ENCODE measurements at places on chromosomes 3 and 15.

DNA sequence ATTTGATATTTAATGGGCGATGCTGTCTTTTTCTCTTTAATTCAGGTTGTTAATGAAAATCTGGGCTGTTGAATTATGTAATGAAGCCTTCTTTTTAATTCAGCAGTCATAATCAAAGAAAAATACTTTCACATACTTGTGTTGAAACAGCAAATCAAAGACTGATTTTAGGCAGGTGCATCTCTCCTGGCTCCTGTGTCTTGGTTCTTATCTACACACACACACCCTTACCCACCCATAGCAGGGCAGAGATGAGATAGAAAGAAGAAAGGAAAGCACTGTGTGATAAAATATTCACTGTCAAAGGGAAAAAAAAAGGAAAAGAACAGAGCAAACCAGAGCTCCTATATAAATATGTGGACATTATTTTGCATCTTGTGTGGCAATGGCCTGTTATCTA lies 130.6 kb upstream of the CGNL1 start:
- DNase-seq = no peak

- DNase-seq = peak; percentile 35
Observed at GRCh38 chr3:160564258-160564911, 986 bp downstream of the KPNA4 start.

- DNase-seq = no peak
Observed at GRCh38 chr3:38984731-38985130, 67.0 kb downstream of the SCN11A start.

DNA sequence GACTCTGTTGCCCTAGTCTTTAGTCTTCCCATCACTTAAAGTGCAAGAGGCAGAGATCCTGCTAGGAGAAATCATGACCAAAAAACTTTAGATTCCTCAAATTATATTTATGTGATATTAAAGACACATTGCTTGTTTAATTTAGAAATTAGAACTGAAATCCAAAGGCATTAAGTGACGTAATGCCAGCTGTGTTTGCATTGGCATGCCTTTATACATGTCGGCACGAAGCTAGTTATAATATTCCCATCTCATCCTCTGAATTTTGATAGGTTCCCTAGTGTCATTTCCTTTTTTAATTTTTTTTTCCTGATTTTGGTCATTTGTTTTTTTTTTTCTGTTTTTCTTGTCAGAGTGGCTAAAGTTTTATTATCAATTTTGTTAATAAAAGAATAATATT lies 203.5 kb upstream of the ZBTB20 start:
- DNase-seq = no peak

DNA sequence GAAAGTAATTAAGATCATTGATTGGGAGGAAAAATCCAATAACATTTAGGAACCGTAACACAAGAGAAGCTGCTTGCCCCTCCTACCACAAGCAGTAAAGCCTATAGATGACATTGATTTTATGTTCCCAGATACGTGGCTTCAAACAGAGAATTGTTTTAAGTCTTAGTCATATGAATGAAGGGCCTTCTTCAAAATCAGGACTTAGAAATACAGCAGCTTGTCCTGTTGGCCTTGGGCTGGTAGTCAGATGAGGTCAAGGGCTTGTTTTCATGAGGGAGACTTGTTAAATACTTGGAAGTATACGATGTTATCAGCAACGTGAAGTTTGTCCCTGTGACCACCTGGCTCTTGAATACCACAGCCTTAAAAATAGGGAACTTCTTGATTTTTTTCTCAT lies 114.4 kb downstream of the VGLL4 start:
- DNase-seq = no peak

DNA sequence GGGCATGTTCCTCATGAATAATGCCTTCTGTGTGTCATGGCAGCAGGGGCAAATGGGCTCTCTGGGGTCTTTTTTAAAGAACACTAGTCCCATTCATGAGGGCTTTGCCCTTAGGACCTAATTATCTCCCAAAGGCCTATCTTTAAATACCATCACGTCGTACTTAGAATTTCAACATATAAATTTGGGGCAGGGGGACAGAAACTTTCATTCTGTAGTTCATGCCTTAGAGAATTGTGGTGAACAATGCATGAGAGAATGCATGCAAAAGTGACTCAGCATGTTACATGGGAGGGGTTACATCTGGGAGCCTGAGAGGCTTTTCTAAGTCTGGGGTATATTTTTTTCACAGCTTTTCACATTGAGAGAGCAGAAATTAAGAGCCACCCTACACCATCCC lies 208.5 kb upstream of the ROPN1 start:
- no peak for DNase-seq

DNA sequence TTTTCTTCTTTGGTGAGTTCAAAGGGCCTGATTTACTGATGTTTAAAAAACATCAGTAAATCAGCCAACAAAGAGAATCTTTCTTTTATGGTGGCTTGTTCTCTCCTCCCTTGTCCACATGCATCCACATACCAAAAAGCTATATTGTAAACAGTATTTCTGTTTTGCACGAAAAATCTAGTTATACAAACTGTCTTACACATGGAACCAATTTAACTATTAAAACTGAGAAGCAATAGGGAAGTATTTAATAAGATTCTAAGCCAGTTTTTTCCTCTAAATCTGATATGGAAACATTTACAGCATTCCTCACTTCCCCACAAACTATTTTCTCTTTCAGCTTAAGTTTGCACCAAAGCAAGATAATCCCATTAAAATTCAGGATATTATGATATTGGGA lies 110.8 kb upstream of the ICE2 start:
- no peak for DNase-seq

- no peak for DNase-seq
Observed at GRCh38 chr15:57288926-57289580, 87.3 kb upstream of the CGNL1 start.

- DNase-seq = no peak
Observed at GRCh38 chr3:29240248-29240647, 40.6 kb upstream of the RBMS3 start.

- no peak for DNase-seq
Observed at GRCh38 chr15:45550436-45550835, 27.9 kb upstream of the SLC30A4 start.

DNA sequence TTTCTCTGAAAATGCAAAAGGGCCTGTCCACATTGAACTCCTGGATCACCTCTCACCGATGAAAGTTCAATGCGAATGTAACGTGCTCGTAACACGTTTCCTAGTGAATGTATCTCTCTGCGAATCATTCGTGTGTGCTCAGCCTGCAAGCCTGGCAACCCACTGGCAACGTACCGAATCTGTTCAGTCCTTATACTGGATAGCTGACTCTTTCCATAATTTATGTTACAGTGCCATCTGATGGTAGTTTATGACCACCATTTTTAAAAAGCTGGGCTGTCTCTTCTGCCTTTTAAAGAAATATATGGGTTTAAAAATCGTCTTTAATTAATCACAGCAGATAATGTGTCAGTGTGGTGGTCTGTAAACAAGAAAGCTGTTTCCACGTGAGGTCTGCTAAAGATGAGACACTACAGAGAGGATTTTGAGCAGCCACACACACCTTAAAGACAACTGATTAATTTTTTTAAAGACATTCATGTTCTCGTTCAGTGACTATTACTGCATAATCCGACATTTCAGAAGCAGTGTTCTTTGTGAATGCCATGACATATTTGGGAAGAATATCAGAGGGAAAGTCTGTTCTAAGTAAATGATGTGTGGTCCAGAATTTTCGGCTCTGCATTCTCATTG lies 69.4 kb upstream of the FOXP1 start:
- DNase-seq = peak; percentile 84

DNA sequence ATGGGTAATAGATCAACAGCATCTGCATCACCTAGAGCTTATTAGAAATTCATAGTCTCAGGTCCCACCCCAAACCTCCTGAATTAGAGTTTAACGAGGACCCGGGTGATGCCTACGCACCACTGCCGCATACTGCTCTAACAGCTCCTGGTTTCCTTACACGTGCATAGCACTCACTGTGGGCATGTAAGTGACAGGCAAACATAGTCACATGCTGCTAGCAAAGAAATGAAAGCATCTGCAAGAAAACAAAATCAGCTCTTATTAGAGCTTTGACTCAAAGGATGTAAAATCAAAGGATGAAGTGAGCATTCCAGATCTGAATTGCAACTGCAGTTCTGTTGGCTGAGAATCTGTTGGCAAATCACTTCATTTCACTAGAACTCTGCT lies 19.1 kb upstream of the RIOX2 start:
- DNase-seq = peak; percentile 6

GRCh38 chr3:170773682-170774425 lies 96.1 kb downstream of the RPL22L1 start:
- DNase-seq = no peak

DNA sequence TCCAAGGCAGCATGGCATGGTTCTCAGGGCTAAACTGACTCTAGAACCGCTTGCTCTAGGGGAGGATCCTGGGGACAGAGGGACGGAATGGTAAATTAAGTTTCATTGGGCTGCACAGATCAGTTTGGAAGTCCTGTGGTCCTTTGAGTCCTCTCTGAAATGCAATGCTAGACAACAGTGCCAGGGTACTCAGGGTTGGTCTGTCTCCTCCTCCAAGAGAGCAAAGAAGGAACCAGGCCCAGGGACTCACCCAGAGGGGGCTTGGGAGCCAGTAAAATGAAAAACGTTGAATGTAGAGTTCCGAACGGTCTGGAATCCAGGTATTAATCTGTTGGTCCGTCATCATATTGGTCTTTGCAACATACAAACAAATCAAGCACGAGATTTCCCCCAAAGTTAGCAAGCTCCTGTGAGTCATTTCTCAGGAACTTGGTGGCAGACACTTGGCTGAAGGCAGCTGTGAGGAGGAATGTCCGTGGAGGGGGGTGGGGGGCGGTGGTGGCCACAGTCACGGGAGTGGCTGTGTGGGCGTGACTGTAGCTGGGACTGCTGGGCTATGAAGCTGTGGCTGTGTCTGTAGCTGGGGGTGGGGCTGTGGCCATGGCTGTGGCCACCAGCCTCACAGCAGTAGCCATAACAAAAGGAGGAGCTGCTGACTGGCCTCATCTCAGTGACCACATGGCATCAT lies 361.0 kb downstream of the SHQ1 start:
- no peak for DNase-seq

DNA sequence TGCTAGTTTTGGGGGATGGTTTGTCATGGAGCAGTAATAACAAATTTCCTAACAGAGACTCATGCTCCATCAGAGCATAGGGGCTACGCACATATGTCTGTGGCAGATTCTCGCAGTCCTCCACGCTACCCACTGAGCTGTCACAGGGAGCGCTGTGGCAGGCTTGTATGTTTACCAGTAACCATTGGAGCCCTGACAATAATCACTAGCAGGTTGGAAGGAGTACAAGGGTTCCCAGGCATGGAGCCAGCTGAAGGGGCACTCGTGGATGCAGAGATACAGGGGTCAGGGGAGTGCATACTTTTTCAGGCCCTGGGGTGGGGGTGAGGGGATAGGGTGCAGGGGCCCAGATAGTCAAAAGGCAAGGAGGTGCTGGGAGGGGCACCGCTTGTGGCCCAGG lies 7.9 kb upstream of the GP9 start:
- peak; percentile 20 for DNase-seq

Data from NCI-H69 (cell line).